ENCODE measurements at places on chromosomes 12 and 14.

GRCh38 chr12:53365245-53365904, 14.6 kb upstream of the SP1 start:
- no peak for DNase-seq

- no peak for DNase-seq
Measured at GRCh38 chr12:68121143-68121542, 38.4 kb downstream of the IFNG start.

GRCh38 chr12:91978143-91978542, 167.5 kb downstream of the BTG1 start:
- DNase-seq: no peak

DNA sequence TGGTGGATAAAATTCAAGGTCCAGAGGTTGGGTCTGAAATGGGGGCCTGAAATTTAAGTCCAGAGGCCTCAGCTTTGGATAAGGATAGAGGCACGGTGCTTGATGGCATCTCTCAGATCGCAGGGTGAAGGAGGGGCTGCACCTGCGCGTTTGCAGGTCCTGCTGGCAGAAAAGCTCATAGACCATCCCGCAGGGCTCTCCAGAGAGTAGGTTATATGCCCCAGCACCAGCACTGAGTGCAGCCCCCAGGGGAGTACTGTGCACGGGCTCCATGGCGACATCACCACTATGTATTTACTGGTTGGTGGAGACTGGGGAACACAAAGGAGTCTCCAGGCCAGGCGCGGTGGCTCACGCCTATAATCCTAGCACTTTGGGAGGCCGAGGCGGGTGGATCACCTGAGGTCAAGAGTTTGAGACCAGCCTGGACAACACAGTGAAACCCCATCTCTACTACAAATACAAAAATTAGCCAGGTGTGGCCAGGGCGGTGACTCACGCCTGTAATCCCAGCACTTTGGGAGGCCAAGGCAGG, 4.3 kb upstream of the CD63 start:
- no peak for DNase-seq

- no peak for DNase-seq
Measured at GRCh38 chr12:6432991-6433390, 11.8 kb upstream of the CD27 start.
